Activated CD8-positive, alpha-beta memory T cell treated with anti-CD3 and anti-CD28 coated beads, Interleukin-2, amount 50 U/mL, for 4 hours (primary cell): ENCODE measurements at places on chromosomes 12 and 14.

DNA sequence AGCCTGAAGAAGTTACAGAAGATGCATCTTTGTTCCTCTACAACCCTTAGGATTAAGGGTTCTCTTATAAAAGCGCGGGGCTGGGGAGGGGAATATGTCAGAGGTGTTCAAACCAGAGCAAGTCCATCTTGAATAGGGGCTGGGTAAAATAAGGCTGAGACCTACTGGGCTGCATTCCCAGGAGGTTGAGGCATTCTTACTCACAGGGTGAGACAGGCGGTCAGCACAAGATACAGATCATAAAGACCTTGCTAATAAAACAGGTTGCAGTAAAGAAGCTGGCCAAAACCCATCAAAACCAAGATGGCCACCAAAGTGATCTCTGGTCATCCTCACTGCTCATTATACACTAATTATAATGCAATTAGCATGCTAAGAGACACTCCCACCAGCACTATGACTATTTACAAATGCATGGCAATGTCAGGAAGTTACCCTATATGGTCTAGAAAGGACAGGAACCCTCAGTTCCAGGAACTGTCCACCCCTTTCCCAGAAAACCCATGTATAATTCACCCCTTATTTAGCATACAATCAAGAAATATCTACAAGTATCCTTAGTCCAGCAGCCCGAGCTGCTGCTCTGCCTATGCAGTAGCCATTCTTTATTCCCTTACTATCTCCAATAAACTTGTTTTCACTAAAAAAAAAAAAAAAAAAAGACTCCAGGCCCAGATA, 108.1 kb upstream of the FOXN3 start:
- no peak for DNase-seq

- DNase-seq = no peak
Observed at GRCh38 chr12:7495136-7495535, 8.4 kb downstream of the CD163 start.

- DNase-seq = no peak
Observed at GRCh38 chr12:50934981-50935807, 17.1 kb upstream of the HIGD1C start.

DNA sequence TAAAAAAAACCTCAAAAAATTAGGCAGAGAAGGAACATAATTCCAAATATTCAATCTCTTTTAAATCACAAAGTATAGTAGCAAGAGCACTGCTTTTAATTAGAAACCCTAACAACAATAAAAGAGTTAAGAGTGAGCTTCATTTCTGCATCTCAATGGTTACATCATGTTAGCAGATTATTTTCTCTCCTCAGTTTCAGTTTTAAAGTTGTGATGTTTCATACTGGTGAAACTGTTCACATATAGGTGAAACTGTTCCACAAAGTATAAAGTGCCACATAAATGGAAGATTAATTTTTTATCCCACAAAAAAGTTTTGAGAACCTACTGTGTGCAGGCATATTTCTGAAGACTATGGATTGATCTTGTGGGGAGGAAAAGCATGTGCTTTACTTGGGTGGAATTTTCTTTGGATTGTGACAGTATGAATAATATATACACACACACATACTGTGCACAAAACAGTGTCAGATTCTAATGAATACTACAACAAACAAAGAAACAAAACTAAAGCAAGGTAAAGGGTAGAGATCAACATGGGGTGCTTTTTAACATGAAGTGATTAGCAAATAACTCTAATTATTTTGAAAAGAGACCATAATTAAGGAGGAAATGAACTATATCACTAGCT, 17.1 kb downstream of the LUM start:
- no peak for DNase-seq

DNA sequence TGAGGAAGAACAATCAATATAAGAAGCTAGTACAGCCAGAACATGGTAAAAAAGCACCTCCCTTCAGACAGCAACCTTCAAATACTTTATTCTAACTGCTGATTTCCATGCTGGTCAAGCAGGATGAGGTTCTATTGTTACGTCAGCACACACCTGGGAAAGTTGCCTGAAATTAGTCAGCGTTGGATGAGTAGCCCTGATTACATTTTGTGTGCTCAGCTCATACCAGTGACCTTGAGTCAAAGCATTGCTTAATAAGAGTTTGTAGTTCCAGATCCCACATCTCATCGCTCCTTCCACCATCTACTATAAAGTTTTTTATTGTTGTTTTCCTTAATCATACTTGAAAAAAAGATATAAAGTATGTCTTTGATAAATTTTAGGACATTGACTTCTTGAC, 361.5 kb downstream of the EGLN3 start:
- DNase-seq = no peak

GRCh38 chr12:6987956-6988553, 17.3 kb downstream of the EMG1 start:
- no peak for DNase-seq

DNA sequence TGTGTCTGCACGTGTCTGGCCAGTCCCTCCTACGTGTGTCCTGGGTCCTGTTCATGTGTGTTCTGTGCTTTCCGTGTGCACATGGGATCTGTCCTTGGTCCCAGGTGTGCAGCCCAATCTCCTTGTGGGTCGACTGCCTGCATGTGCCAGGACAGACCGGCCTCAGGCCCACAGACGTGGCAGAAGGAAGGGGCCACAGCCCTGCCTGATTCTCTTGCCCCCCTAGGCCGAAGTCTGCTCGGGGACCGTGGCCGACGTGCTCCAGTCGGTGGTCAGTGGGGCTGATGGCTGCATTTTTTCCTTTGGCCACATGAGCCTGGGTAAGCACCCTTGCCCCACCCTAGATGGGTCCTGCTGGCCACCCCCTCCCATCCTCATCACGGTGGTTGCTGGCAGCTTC, 34.0 kb downstream of the KIF26A start:
- no peak for DNase-seq

- DNase-seq = no peak
Observed at GRCh38 chr12:111444314-111444924, 38.7 kb downstream of the SH2B3 start.

GRCh38 chr14:37124614-37125013, 47.8 kb downstream of the SLC25A21 start:
- DNase-seq = no peak

DNA sequence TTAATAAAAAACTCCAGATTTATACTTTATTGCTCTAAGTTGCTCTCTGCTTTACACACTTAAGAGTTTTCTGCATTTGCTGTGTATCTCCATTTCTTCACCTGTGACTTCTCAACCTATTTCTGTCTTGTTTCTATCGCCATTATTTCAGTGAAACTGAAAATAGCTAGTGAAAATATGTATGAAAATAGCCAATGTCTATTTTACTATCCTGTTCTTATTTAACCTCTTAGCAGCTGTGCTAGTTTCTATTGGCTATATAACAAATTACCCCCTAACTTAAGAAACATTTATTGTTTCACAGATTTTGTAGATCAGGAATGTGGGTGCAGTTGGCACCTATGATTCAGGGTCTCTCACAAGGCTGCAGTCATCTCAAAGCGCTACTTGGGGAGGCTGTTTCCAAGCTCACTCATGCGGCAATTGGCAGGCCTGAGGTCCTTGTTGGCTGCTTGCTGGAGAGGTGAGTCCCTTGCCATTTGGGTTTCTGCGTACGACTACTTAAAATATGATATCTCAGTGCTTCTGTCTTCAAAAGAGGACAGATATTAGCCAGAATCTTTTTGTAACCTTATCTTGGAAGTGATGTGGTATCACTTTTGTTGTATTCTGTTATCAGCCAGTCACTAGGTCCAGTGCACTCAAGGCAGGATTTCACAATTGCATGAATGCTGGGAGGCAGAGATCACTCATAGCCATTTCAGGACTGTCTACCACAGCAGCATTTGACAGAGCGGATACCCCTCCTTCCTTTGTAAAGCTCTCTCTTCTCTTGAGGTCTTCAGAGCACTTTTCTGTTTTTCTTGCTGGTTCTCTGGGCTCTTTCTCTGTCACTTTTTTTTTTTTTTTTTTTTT, 7.2 kb downstream of the ERC1 start:
- DNase-seq = no peak

- no peak for DNase-seq
Observed at GRCh38 chr12:66287275-66287674, 15.0 kb upstream of the HELB start.

DNA sequence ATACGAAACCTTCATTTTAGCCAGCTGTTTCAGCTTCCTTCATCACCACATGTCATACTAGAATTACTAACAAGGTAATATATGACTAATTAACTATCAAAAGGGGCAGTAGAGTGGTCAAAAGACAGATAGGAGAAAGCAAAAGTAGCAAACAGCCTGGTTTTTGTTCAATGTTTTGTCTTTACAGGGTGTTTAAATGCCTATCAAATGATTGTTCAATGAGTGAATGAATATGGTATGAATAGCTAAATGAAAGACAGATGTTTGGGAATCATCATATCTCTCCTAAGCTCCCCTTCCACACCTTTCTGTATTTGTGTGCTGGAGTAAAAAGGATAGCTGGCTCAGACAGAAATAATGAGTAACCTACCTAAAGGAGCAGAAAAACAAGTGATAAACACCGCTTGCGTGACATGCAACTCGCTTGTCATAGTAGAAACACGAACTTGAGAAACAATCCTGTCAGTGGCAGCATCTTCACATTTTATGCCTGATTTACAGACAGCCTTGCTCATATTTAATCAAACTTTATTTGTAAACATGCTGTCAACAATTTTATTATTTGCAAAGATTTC, 34.2 kb downstream of the ABCC9 start:
- no peak for DNase-seq

DNA sequence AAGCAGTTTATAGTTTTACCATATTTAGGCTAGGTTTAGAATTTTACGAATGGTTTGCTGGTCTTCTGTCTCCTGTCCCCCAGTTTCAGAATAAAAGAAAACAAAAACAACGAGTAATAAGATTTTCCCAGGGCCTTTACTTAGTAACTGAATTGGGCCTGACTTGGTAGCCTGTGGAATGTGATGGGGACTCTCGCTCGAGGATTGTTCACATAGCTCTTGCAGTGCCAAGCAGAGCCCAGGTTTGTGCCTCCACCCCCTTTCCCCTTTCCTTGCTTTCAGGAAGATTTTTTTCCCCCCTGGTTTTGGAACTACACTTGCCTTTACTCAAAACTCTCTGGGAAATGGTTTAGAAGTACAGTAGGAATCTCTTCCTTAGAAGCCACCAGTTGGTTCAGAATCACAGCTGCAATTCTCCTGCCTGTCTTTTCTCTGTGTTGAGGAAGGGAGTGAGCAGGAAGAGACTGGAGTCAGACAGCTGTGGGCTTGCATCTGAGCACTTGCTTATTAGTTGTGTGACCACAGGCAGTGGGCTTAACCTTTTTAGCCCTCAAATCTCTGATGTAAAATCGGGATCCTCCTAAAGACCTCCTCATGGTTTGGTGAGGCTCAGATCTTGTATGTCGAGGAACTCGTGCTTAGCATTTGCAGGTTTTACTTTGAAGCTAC, 501.2 kb downstream of the PCNX1 start:
- no peak for DNase-seq

DNA sequence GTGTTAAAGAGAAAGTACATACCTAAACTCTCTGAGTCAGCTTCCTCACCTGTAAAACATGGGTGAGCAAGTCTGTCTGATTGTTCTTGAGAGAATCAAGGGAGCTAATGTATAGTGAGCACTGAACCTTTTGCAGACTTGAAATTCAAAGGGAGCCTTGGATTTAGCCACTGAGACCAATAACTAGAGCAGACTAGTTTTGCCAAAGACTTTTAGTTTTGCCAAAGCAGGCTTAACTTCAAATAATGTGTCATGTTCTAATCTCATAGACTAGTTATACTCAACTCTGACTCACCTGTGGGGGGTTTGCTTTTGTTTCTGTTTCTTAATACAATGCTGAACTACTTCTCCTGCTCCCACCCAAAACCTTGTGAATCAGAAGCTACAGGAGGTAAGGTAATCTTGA, 123.7 kb downstream of the SLC25A21 start:
- no peak for DNase-seq

DNA sequence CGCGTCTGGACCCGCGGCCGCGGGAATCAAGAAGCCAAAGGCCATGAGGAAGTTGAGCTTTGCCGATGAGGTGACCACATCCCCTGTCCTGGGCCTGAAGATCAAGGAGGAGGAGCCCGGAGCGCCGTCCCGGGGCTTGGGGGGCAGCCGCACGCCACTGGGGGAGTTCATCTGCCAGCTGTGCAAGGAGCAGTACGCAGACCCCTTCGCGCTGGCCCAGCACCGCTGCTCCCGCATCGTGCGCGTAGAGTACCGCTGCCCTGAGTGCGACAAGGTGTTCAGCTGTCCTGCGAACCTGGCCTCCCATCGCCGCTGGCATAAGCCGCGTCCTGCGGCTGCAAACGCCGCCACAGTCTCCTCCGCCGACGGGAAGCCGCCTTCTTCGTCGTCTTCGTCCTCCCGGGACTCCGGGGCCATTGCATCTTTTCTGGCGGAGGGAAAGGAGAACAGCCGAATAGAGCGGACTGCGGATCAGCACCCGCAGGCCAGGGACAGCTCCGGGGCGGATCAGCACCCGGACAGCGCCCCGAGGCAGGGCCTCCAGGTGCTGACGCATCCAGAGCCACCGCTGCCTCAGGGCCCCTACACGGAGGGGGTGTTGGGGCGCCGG, 1.0 kb downstream of the INSM2 start:
- peak; percentile 60 for DNase-seq
